ENCODE measurements at places on chromosomes 11 and 22. TPM values are rescaled to one million over a fixed set of nuclear protein-coding genes. Genes with fewer than 3 reads are reported as not detected.

The LGALS12 gene
- 0.78 TPM for total RNA-seq

The CBLIF gene
- total RNA-seq: not detected

The KRTAP5-10 gene
- total RNA-seq: not detected

The CATSPER1 gene
- not detected for total RNA-seq

The DBX1 gene
- total RNA-seq: not detected

The RAC2 gene
- total RNA-seq: 4.3 TPM

The OR51B4 gene
- 0.66 TPM for total RNA-seq

DNA sequence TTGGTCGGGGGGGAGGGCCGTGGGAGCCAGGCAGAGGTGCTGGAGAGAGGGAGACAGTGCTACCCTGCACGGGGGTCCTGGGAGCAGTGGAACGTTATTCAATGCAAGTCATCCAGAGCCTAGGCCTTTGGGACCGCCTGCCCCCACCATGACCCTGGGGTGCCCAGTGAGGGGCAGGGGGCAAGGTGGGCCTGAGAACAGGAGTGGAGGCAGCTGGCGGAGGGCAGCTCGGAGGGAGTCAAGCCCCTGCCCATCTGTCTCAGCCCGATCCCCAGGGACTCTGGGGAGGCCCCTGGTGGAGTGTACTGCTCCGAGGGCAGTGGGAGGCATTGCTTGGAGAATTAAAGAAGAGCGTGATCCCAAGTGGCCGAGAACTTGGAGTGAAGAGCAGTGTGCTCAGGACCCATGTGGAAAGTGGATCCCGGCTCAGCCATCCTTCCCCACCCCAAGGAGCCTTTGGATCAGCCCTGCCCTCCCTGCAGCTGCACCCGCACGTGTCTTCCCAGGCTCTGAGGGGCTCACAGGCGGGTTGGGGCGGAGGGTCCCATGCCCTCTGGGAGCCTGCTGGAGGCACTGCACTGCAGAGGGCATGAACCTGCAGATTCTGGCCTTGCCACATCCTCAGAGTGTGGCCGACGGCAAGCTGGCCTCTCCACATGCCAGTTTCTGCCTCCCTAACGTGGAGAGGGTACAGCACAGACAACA lies 34.0 kb upstream of the SMIM38 start:
- DNase-seq: no peak

- DNase-seq: no peak
These were observed 887.3 kb upstream of the TENM4 start for GRCh38 chr11:80327956-80328614.

- no peak for DNase-seq
These were observed 48.1 kb downstream of the CNTN5 start for GRCh38 chr11:99068832-99069231.

- DNase-seq: no peak
These were observed 51.2 kb upstream of the ELF5 start for GRCh38 chr11:34564807-34565241.

- no peak for DNase-seq
These were observed 1054.4 kb downstream of the TBC1D22A start for GRCh38 chr22:47816863-47817210.

- peak; percentile 30 for DNase-seq
These were observed 174.1 kb downstream of the ARHGAP42 start for GRCh38 chr11:100861212-100861611.

GRCh38 chr11:12842933-12843636 lies 166.0 kb upstream of the RASSF10 start:
- no peak for DNase-seq

- DNase-seq: peak; percentile 64
These were observed 1.1 kb upstream of the GCAT start for GRCh38 chr22:37806409-37807333.

DNA sequence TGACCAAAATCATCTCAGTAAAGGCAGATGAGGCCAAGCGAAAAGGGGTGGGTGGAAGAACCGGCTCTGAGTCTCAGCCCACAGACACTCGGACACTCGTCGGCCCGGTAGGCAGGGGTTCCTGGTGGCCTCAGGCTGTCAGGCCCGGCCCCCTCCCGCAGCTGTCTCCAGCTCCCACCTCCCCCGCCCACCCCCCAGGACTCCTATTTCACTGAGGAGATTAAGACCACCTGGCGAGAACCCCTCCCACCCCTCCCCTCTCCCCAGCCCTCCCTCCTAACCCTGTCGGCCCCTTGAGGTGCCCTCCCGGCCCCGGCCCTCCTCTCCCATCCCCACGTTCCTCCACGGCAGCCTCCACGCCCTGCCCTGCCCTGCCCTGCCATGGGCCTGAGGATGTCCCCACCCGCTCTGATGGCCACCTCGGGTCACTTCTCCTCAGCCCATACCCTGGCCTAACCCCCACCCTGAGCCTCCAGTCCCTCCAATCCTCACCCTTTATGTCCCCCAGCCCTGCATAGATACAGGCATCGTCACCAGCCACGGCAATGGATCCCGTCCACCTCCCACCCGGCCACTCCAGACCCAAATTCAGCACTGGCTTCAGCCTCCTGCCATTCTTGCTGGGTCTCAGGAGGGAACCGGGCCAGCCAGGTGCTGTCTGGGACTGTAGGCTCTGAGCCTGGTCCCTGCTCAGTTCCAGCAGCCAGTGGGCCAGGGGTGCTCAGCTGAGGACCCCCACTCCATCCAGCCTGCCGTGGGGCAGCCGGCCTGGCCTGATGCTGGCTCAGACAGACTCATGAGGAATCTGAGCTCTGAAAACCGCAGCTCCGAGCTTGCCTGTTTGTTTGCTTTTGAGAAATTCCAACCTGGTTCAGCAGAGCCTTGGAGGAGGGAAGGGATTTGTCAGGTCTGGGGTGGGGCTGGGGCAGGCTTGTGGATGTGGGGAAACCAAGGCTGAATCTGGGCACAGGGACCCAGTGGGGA lies 9.8 kb upstream of the TBX1 start:
- DNase-seq: no peak

DNA sequence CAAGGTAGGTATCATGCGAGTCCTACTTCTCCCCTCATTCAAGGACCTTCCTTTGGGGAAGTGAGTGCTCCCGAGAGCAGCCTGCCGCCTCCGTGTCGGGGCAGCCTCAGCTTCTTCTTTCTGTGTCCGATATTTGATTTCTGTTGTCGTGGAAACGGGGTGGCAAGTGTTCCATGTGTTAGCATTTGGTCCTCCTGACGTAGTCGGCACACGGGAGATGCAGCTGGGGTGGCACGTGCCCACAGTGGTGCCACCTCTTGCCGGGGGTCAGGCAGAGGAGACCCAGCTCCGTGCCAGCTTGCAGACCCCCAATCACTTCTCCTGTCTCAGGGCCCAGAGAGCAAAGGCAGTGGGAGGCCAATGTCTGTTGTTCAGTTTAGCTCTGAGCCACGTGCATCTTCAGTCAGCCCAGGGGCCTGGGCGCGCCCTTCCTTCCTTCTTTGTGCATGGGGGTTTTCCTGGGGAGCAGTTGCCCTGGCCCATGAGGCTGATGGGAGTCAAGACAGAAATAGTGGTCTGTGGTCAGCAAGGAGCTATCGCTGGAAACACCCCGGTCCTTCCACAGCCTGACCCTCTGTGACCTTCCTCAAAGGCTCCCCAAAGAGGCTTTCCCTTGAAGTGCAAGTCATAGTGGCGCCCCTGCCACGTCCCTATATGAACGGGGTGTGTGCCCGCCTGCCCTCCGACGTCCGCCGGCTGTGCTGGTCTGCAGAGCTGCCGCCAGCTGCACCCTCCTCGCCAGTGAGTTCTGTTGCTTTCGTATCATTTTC lies 44.5 kb downstream of the PARVB start:
- DNase-seq: no peak

DNA sequence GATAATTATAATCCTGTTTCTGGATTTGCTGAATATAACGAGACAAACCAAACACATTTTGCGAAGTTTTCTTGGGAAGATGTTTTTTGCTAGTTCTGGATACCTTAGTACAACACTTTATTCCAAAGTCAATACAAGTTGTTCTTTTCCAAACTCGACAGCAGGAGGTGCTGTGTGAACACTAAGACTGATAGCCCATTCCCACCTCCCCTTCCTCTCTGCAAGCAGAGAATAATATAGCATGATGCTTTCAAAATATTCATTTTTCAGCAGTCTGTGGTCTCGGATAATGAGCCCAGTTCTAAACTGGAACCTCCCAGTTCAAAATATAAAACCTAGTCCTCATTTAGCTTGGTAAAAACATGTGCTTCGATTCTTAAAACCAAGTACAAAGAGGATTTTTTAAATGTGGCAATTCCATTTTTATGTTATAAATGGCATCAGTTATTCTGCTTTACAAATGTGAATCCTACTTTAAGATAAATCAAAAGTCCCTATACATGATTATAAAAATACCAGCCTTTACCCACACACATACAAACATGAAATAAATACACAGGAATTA lies 129.1 kb downstream of the DCDC1 start:
- peak; percentile 15 for DNase-seq

Data from body of pancreas (tissue), 4 donors.